ENCODE measurements at places on chromosomes 5 and 9.

DNA sequence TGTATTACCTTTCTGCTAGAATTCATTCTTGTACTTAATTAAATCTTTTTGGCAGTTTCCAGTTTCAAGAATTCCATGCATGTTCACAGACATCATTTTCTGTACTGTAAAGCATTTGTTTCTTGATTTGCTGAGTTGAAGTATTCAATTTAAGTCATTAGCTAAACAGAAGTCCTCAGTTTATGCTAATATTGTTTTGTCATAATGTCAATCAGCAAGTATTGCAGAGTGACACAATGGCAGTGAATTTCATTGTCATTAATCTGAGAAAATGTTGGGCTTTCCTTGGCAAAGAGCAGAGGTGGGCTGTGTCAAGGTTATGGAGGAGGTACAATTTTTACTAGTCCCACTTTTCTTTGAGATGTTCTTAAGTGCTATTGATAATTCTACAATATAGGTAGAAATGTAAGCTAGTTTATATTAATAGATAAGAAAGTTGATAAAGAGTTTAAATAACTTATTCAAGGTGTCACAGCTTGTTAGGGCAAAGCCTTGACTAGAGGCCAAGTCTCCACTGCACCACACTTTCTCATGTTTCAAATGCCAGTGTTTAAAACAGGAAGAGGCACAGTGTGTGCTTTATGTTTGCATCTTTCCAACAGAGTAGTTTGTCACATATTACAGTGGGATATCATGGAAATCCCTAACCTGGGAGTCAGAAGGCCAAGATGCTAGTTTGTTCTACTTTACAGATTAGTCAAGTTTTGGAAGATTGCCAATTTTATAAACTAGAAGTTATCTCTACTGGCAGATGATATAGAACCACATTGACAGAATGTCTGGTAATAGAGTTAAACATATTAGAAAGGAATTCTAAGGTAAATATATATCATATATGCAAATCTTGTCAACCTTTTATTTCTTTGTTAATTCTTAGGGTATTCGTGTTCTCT, 56.3 kb downstream of the SLF1 start:
- no peak for DNase-seq

- no peak for DNase-seq
Measured at GRCh38 chr9:71744754-71745521, 23.4 kb downstream of the CEMIP2 start.

DNA sequence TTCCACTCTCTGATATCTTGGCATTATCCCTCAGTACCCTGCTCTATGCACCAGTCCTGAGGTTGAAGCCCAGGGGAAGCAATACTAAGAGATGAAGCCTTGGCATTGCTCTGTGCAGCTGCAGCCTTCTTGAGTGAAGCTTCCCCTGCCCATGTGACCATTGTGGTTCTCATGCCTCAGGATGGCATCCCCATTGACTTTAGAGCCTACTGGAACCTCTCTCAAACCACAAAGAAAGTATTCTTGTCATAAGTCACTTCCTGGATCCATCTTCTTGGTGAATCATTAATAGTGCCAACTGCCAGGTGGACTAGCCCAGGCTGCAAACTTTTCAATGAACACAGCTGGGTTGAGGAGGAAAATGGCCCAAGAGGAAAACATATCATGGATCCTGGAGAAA, 283.9 kb upstream of the RFX3 start:
- DNase-seq = no peak

DNA sequence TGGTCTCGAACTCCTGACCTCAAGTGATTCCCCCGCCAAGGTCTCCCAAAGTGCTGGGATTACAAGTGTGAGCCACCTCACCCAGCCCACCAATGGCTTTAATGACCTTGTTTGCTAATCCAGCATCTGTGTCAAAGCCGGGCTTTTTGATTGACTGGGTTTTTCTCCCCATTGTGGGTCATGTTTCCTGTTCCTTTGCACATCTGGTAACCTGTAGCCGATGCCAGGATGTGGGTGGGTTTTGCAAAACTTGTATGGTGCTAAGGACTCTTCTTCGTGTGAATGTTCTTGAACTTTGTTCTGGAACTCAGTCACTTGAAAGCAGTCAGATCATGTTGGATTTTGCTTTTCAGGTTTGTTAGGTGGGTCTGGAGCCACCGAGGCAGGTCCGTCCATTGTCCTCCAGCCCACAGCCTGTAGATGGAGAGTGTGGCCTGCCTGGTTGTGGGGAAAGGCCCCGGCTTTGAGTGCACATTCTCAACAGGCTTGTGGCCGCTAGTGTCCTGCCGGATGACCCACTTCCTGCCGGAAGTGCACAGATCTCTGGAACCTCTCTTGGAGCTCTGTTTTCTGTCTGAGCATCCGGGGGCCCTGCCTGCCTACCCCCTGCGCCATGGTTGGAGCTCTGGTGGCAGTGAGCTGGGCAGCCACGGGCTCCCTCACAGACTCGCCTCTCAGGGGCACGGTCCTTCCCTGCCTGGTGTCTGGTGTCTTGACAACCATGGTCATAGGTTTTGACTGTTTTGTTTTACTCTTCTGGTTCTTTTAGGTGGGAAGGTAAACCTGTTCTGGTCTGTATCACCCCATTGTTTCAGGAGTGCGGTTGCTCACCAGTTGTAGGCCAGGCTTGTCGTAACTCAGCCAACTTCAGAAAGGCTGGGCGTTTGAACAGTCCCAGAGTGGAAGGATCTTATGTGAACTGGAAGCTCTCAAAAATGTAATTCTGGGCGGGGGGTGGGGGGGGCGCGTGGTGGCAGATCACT, 69.6 kb upstream of the CACNA1B start:
- no peak for DNase-seq

GRCh38 chr9:124834591-124834990, 18.7 kb upstream of the WDR38 start:
- DNase-seq = no peak

DNA sequence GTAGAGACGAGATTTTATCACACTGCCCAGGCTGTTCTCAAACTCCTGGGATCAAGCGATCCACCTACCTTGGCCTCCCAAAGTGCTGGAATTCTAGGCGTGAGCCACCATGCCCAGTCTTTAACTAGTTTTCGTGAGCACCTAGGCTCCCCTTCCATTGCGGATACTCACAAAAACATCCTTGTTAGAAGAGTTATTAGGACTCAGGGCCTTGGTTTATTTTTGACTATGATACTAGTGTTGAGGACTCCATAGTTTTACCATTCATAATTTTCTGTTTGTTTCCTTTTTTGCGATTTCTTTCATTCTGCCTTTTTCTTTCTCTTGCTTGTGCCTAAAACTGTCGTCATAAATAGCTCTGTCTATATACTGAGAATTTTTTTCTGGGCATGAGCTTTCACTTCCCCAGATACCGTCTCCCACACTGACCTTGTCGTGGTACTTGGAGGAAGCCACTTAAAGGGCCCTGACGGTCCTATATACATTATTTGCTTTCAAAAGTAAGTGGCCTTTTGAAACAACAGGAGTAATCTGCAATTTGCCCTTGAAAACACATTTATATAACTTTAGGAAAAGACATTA, 5.2 kb downstream of the F2R start:
- DNase-seq = no peak

- no peak for DNase-seq
Measured at GRCh38 chr5:107153283-107153682, 517.5 kb downstream of the EFNA5 start.

GRCh38 chr5:56852228-56853000, 37.1 kb downstream of the MAP3K1 start:
- no peak for DNase-seq

GRCh38 chr9:132538071-132538470, 44.3 kb upstream of the BARHL1 start:
- no peak for DNase-seq

DNA sequence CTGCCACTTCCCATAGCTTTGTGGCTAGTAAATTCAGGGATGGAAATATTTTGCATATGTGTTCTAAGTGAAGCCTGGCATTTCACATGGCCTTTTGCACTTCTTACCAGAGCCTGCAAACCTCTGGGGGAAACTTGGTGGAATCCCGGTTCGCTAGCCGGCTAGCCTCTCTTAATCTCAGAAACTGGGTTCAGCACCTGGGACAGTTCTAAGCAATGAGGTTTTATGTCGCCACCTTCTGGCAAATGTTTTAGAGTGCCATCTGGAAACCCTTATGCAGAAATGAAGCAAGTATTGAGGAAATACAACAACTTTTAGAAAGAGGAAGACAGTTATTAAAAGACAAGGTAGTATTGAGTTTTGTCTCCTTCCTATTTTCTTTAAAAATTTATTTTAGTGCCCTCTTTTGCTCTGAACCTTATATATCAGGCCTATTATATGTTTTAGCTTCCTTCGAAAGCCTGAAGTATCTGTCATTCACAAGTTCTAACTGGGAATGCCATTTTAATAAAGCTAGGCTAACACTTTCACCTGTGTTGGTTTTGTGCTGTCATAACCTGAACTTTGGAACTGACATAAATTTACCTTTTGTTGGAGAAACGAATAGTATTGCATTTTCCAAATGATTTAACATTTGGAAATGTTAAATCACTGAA, 963 bp upstream of the HTR1A start:
- DNase-seq = no peak

DNA sequence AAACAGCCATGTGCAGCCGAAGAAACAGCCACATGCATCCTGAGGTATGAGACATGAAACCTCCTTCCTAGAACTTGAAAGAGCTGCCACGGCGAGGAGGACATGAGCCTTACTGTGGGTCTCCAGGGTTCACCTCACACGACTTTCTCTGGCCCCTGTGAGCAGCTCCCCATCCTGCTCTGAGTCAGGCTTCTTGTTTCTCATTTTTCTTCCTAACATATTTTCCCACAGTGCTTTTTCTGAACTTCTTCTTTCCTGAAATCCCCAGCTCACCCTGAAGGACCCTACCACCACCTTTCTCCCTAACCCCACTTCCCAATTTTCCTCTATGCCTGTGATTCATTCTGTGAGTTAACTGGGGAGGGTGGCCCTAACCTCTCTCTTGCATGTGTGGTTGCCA, 33.7 kb upstream of the ADRB2 start:
- no peak for DNase-seq

DNA sequence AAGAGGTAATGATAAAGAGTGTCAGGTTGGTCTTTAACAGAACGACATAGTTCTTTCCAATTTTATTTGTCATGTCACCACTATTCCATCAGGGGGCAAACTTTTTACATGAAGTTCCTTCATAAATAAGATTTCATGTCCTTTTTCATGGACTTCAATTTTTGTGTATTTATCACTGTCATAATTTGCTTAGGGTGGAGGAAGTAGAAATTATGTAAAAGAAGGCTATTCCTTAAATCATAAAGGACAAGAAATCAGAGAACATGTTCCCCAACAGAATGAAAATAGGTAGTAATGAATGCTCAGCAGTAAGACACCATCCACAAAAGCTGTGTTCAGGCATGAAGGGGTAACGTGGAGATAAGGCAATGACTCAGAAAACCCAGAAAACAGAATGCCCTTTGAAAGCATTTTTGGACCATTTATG, 72.7 kb downstream of the ZFAND5 start:
- no peak for DNase-seq

DNA sequence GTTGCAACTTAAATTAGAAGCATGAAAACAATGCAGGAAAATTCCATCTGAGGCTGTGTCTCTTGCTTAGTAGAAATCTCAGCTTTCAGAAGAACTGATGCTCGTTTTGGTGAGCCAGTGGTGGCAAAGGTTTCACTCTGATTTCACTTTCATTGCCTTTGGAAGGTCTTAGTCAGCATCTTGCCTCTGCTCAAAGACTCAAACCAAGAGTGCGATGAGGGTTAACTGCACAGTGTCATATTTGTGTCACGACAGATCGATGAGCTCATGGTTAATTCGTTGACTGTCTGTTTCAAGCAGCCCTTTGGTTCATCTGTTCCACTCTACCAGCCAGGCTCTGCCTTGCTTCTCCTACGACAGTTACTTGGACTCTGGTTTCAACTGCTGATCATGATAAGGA, 331.3 kb upstream of the KIF2A start:
- no peak for DNase-seq

- no peak for DNase-seq
Measured at GRCh38 chr9:78396087-78396486, 99.2 kb downstream of the PSAT1 start.

GRCh38 chr5:115522832-115523403, 21.7 kb downstream of the FEM1C start:
- no peak for DNase-seq

- no peak for DNase-seq
Measured at GRCh38 chr9:5402217-5402616, 35.5 kb downstream of the PLGRKT start.

DNA sequence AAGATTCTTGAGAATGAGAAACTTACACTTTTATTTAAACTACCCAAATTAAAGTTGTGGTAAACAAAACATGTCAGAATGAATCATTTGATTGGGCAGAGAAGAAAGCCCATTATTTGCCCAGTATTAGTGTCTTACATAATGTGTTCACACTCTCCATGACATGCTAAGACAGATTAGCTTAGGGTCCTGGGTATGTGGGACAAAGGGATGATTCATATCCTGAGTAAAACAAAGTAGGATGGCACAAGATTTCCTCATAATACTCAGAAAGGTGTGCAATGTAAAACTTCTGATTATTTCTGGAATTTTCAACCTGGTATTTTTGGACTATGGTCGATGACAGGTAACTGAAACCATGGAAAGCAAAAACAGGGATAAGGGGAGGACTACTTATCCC, 183.9 kb upstream of the POU5F2 start:
- DNase-seq = no peak

- DNase-seq = no peak
Measured at GRCh38 chr5:181241393-181241975, 2.2 kb downstream of the RACK1 start.

DNA sequence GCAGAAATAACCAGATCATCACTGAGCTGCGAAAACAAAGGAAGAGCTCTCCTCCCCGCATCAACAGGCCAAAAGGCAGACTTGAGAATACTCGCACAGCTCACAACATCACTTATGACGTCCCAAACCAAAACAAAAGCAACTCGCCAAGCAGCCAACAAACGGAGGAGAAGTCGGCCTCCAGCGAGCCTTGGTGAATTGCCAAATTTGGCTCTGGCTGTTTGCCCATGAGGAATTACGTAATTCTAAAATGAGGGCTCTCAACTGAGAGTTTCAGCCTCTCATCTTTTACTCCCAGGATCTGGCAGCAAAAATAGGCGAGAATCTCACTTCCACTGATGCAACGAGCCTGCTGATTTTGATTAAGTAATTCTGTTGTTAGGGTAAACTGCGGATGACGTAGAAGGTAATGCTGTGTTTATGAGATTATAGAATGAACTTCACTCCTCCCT, 51.7 kb upstream of the SEMA6A start:
- no peak for DNase-seq

- DNase-seq = no peak
Measured at GRCh38 chr5:154647761-154648145, 107.4 kb upstream of the LARP1 start.

DNA sequence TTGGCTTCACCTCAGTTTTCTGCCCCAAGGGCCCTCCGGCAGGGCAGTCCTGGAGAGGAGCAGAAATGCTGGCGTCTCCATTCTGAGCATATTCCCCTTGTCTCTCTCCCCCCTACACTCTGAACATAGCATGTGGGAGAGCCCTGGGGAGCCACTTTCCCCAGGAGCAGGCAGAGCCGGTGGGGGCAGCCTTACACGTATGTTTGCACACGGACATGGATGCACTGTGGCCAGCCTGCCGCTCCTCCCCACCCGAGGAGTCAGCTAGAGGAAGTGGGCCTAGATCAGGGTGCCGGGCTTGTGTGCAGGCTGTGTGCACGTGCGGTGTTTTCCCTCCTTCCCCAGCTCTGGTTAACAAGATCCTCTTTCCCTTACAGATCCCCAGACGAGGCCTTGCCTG, 25.4 kb upstream of the POMT1 start:
- DNase-seq = no peak

- no peak for DNase-seq
Measured at GRCh38 chr5:105762728-105763127, 1908.0 kb downstream of the EFNA5 start.

Data from cortex of kidney (tissue), 1 donor.